ENCODE measurements at places on chromosomes 11 and 22.

- no peak for DNase-seq
These were observed 15.5 kb upstream of the BMAL1 start for GRCh38 chr11:13262096-13262495.

GRCh38 chr11:60974726-60975125 lies 3.2 kb downstream of the CD6 start:
- DNase-seq = no peak

DNA sequence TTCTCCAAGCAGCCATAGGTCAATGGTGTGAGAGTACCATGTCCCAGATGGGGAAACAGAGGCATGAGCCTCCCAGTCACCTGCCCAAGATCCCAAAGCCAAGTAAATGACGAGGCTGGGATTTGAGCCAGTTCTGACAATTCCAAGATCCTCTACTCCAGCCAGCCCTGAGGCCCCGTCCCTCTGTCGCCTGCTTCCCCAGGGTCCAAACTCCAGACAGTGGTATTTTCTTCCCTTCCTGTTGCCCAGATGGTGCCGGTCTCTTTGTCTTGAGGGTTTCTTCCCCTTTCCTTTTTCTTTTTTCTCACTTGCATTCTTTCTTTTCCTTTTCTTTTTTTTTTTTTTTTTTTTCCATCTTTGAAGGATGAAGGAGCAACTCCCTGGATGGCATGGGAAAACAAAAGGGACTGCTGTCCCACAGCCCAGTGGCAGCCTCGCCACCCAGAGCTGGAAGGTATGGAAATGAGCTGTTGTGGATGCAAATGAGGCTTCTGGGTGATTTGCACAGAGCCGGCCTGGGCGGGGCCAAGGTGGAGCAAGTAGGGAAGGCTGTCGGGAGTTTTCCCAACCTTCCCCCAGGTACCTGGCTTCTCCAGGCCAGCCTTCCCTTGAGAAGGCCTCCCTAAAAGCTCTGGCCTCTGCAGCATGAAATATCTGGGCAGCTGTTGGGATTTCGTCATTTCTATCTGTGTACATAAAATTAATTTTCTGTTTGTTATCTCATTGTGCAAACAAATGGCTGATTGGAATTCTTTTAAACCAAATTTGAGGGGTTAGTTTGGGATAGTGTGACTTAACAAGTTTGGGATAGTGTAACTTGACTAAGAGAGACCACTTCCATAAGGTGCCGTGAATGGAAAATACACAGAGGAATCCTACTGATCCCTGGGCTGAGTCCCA lies 146.8 kb downstream of the MN1 start:
- no peak for DNase-seq

DNA sequence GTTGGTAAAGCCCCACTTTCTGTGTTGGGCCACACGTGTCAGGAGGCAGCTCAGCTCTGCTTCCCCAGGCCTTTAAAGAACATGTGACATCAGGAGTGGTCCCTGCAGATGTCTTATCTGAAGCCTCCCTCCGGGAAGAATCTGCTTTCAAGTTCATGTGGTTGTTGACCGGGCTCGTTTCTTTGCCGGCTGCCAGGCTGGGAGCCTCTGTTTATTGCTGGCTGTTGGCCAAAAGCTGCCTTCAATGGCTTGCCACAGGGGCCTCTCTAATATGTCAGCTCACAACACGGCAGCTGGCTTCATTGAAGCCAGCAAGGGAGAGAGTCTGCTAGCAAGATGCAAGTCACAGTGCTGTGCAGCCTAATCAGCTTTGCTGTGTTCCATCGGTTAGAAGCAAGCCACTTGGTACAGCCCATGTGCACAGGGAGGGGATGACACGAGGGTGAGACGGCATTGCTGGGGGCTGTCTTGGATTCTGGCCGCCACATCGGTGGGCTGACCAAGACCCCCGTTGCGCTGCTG lies 14.6 kb downstream of the MRGPRF start:
- DNase-seq = peak; percentile 84

DNA sequence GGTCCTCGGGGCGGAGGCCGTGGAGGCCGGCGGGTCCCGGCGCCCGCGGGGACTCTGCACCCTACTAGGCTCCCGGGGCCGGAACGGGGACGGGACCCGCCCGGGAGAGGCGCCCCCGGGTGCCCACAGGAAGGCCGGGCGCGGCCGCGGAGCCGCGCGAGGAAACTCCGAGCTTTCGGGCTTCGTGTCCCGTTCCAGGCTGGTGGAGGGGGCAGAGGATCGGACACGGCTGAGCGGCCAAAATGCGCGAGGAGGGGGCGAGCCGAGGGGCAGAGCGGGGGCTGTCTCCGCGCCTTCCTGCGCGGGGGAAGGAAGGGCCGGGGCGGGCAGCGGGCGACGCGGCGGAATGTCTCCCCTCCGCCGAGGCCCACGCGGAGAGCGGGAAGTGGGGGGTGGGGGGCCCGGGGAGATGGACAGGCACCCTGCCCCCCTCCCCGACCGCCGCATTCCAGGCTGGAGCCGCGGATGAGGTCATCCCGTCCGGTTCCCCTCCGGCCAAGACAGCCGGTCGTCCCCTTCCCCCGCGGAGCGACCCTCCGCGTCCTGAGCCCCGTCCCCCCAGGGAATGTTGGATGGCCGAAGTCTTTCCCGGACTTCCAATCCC lies 430 bp downstream of the CDC42EP1 start:
- DNase-seq = no peak

- DNase-seq = no peak
These were observed at the start of gene OR5A2 for GRCh38 chr11:59426361-59427067. OR5A2 (minus strand) TSS chr11:59426413; CDS start chr11:59422953, 3,460 bp downstream.

- DNase-seq = no peak
These were observed 49.2 kb upstream of the OR4B1 start for GRCh38 chr11:48167380-48167779.

- no peak for DNase-seq
These were observed 12.2 kb upstream of the AP1B1 start for GRCh38 chr22:29400576-29400975.

DNA sequence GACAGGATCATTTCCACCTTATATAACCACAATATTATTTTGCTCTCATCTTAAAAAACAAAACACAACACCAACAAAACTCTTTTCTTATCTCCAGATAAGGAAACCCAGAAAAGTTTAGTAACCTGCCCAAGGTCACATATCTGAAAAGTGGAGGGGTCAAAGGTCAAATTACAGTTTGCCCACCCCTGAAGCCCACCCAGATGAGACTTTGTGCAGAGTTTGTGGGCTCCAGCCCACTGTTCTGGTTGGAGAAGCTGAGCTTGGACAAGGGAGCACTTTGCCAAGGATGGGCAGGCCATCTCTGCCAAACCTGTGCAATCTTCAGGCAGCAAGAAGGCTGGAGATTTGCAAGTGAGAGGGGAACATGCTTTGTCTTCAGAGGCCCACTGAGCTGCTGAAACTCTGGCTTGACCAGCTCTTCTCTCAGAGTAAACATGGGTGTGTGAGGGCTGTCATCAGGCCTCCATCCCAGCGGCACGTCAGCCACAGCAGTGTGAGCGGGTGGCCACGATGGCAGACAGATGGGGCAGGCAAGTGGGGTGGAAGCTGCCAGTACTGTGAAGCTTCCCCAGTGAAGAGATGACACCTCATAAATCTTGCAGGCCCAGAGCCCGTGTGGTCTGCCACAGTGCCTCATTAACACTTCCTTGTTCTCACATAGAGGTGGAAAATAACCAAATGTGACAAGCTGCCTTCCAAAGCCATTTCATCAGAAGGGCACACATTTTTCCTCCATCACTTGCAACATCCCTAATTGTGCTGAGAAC lies 111.8 kb downstream of the CCDC81 start:
- no peak for DNase-seq

DNA sequence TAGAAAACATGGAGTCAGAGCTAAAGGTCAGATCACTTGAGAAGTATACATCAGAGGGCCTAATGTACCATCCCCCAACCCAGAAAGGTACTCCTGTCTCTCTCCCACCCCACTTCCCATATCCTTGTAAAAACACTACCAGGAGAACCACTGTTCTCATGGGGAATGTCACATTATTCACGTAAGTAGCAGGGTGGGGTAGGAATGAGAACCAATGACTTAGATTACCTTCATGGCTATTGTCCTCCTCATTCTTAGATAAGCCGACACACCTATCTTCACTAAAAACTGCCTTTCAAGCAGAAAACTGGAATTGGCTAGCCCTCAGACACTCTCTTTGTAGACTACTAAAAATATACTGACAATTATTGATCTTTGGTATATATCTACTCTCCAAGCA lies 63.6 kb downstream of the CEP57 start:
- no peak for DNase-seq

DNA sequence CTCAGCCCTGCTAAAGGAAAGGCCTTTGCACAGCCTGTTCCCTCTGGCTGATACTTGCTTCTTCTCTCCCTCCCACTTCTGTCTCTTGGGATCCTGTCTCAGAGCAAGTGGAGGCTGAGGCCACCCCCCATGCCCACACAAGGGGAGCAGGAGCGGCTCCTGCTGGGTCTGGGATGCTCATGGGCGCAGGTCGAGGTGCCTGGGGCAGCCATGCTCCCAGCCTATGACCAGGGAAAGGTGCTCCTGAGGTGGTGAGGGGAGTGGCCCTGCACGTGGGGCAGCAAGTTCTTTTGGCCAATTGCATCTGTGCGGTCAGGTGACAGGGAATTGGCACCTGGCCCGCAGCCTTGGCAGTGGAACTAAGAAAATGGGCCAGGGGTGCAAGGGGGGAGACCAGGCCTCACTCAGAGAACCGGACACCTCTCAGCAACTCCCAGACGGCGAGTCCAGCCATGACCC lies 1.5 kb downstream of the MAPK11 start:
- no peak for DNase-seq

DNA sequence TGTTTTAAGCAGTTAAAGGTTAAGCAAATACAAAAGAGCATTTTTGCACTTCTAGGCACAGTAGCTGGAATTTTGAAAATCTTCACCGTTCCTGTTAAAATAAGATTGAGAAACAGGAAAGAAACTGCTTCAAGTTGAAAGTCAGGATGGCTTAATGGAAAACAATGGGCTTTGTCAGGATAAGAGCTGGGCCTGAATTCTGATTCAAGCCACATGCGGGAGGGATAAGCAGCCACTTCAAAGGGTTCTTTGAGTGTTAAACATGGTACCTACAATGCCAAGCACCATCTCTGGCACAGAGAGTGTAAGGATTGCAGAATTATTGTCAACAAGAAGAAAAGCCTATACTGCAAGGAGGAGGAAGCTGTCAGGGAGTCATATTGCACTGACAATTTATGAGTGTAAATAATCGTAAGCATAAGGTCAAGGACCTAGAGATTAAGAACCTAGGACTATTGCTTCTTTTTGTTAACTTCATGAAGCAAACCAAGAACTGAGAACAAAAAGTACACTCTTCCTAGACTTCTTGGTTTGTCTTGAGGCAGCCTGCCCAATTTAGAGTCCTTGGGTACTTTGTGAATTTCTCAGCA lies 32.5 kb downstream of the MPPED2 start:
- DNase-seq = no peak

DNA sequence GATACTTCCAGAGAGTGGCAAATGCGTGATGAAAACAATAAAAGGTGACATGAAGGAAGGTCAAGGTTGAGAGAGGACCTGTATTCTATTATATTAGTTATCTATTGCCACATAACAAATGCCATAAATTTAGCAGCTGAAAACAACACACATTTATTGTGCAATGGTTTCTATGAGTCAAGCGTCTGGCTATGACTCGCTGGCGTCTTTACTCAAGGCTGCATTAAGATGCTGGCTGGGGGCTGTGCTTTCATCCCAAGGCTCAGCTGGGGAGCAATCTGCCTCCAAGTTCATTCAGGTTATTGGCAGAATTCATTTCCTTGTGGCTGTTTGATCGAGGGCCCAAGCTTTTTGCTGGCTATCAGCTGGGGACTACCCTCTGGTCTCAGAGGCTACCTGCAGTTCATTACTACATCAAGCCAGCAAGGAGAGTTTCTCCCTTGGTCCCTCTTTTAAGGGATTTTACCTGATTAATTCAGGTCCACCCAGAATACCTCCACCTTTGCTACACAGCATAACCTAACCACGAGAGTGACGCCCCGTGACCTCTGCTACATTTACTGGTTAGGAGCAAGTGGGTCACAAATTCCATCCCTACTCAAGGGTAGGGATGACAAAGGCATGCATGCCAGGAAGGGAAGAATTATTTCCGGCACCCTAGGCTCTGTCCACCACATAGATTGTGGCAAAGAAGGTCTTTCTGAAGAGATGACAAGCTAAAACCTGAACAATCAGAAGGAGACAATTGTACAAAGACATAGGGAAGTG lies 549.1 kb downstream of the MN1 start:
- DNase-seq = no peak

DNA sequence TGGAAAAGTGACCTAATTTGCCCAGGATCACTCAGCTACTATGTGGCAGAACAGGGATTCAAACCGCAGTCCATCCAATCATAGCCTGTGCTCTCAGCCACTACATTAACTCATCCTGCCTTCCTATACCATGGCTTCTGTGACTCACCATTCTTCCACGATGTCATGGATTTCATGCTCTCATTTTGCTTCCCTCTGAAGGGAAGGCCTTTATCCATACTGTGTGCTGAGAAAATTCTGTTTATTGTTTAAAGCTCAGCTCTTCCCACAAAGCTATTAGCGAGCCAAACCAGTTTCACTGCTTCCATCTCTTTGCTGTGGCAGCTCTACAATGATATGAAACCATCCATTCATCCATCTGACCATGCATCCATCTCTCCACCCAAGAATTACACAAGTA lies 289.9 kb downstream of the TENM4 start:
- no peak for DNase-seq

DNA sequence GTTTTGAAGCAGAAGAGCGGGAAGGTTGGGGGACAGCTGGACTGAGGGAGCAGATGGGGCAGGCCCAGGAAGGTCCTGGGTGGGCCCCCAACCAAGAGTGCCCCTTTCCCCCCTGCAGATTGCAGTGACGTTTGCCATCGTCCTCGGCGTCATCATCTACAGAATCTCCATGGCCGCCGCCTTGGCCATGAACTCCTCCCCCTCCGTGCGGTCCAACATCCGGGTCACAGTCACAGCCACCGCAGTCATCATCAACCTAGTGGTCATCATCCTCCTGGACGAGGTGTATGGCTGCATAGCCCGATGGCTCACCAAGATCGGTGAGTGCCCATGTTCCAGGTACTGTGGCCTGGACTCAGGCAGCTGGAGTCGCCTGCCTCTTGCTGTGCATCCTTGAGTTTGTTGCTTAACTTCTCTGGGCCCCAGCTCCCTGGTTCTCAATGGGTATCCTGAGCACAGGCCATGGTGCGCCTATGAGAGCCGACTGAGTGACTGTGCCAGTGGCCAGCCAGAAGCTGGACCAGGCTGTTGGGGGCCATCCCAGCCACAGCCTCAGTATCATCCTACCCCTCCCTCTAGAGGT lies 42.0 kb upstream of the FADD start:
- DNase-seq = no peak

DNA sequence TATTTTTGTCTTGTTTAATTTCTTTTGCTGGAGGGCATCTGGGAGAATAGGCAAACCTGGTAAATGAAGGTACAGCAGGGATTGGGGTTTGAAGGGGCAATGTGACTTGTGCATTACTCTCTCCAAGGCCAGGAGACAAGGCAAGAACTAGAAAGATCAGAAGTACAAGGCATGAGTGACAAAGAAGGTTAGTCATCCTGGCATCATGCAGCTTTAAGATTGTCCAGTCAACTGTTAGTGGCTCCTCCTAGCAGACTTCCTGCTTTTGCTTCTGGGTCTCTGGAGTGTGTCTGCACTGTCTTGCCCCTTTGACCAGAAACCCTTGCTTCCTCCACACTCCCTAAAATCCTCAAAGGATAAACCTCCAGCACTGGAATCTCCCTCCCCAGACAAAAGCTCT lies 27.2 kb upstream of the GLYATL1 start:
- DNase-seq = no peak

GRCh38 chr22:34294986-34295385 lies 374.7 kb upstream of the LARGE1 start:
- DNase-seq = no peak

GRCh38 chr11:101288392-101288791 lies 158.8 kb upstream of the PGR start:
- DNase-seq = no peak

GRCh38 chr22:41302021-41302767 lies 869 bp downstream of the ZC3H7B start:
- DNase-seq = no peak
